ENCODE measurements at places on chromosomes 6 and 20. TPM values are rescaled to one million over a fixed set of nuclear protein-coding genes. Genes with fewer than 3 reads are reported as not detected.

The RBBP8NL gene
- not detected for total RNA-seq

The PNLDC1 gene
- not detected for total RNA-seq

The MYBL2 gene
- total RNA-seq, result 51.2 TPM

The CNR1 gene
- total RNA-seq, result 0.64 TPM

The MAP1LC3A gene
- 59.8 TPM for total RNA-seq

The MAP3K5 gene
- 9.0 TPM for total RNA-seq

The SIRPB2 gene
- not detected for total RNA-seq

The DBNDD2 gene
- total RNA-seq, result 17.6 TPM

The BTN3A1 gene
- 72.0 TPM for total RNA-seq

The DDX43 gene
- not detected for total RNA-seq

The CFB gene
- total RNA-seq, result 7.8 TPM

The CD24 gene
- 284 TPM for total RNA-seq

The KCNQ2 gene
- not detected for total RNA-seq

The E2F1 gene
- 67.8 TPM for total RNA-seq

The PAX1 gene
- total RNA-seq, result not detected

The UNC5CL gene
- total RNA-seq, result 0.20 TPM

The SLA2 gene
- 0.02 TPM for total RNA-seq

The SRXN1 gene
- total RNA-seq, result 53.7 TPM

The EPHA7 gene
- total RNA-seq, result not detected

The IRF4 gene
- total RNA-seq, result not detected

The SLC17A9 gene
- total RNA-seq, result not detected

The CTCFL gene
- not detected for total RNA-seq

The PBOV1 gene
- not detected for total RNA-seq

The ZGPAT gene
- total RNA-seq, result 25.7 TPM

The SLC24A3 gene
- total RNA-seq, result 2.8 TPM

The CAGE1 gene
- not detected for total RNA-seq

The RAD21L1 gene
- total RNA-seq, result not detected

The MCHR2 gene
- total RNA-seq, result 0.15 TPM

The XKR7 gene
- 0.05 TPM for total RNA-seq

The SAMD10 gene
- total RNA-seq, result 1.2 TPM

The OR12D3 gene
- not detected for total RNA-seq

The MANEA gene
- total RNA-seq, result 5.9 TPM

The DNAH8 gene
- total RNA-seq, result not detected

The COL9A1 gene
- not detected for total RNA-seq

The FAM184A gene
- total RNA-seq, result 0.79 TPM

The TP53TG5 gene
- not detected for total RNA-seq

The SNPH gene
- 4.0 TPM for total RNA-seq

The MYB gene
- 7.4 TPM for total RNA-seq

The TBX18 gene
- not detected for total RNA-seq

The EBF4 gene
- 1.5 TPM for total RNA-seq

The BFSP1 gene
- 5.5 TPM for total RNA-seq

The KIF6 gene
- 2.7 TPM for total RNA-seq

The TMEM217 gene
- 1.3 TPM for total RNA-seq

The TUBB1 gene
- total RNA-seq, result 0.17 TPM

The TRERF1 gene
- 6.2 TPM for total RNA-seq

The NRSN1 gene
- not detected for total RNA-seq
